ENCODE measurements at places on chromosomes 13 and 19. TPM values are rescaled to one million over a fixed set of nuclear protein-coding genes. Genes with fewer than 3 reads are reported as not detected.

Gene APOC4
- not detected for polyA plus RNA-seq

Gene CYP4F11
- not detected for polyA plus RNA-seq

Gene IGFL1
- not detected for polyA plus RNA-seq

GRCh38 chr13:111021270-111021669, 93.8 kb upstream of the ARHGEF7 start:
- no peak for DNase-seq

DNA sequence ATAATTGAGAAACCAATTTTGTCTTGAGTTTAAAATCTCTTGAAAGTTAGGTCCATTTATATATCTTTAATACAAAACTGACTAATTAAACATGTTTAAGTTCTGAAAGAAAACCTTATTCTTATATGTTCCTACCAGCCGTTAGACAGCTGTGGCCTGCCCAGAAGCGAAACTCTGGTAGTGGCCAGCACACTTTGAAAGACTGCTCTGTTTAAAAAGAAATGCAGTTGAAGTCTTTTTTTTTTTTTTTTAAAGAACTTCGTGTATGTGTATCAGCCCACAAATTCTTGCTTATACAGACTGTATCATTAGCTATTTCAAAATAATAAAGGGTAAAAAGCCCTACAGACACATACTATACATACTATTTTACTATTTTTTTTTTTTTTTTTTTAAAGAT, 34.0 kb downstream of the KCTD4 start:
- DNase-seq, result no peak

DNA sequence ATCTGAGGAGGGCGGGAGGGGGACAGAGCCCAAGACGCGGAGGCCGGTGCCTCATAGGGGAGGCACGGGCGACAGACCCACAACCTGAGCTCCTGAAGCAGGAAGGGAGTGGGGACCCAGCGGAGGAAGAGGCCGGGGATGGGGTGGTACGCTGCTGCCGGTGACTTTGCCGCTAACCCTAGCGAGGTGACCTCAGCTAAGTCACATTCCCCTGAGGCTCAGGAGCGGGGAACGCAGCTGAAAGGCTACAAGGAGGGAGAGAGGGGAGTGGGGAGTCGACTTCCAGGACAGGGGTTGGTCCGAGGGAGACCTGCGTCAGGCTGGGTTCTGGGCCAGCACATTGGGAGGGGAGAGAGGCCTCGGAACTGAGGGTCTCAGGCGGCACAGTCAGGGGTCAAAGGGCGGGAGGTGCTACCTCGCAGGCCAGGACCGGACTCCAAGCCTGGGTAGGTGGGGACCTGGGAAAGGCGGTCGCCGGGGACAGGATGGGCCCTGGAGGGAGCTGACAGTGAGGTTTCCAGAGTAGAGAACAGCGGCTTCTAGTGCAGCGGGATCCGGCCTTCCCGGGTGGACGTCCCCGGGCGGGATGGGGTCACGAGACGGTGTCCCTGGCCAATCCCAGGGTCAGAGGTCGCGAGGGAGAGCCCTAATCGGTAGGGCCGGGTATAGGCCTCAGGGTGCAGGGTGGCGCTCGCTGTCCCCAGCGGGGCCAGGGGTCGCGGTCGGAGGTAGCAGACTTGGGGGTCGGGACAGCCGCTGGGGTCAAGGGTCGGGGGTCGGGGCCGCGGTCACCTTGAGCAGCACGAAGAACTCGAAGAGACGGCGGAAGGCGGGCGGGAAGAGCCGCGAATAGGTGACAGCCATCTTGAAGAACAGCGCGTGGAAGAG, 699 bp downstream of the TMEM259 start:
- DNase-seq, result no peak

- DNase-seq, result no peak
Observed at GRCh38 chr19:34236035-34236987, 18.0 kb upstream of the GARRE1 start.

- DNase-seq, result peak; percentile 66
Observed at GRCh38 chr13:77139306-77139705, 112.3 kb upstream of the FBXL3 start.

DNA sequence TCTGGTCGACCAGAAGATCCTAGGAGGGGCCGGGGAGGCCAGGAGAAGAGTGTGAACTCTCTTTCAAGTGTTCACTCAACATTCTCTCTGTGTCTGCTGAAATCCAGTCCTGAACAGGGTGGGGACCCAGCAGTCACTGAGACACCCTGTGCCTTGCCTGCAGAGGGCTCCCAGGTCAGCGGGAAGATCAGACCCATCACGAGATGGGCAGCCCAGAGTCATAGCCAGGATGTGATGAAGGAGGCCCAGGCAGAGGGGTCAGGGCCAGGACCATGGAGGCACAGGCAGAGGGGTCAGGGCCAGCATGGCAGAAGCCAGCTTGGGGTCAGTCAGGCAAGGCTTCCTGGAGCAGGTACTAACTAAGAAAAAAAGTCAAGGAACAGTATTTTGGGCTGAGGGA, 9.4 kb downstream of the NUMBL start:
- DNase-seq, result no peak

DNA sequence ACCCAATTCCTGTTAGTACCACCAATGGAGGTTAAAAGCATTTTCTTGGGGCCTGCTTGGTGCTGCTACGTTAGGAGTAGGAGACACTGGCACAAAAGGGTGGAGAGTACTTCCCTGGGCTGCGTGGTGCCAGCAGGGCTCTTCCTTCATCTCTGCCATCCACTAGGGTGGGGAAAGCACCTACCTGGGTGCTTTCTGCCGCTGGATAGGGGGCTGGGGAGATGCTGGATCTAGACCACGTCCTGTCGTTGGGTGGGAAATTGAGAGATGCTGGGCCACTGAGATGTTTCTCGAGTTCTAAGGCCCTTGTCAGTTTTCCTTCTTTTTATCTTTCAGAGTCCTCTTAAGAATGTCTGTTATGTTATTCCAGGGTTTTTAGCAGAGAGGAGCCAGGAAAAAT, 6.7 kb upstream of the FCGBP start:
- DNase-seq, result no peak

GRCh38 chr13:111116856-111117255, 1.7 kb downstream of the ARHGEF7 start:
- DNase-seq, result peak; percentile 63

- DNase-seq, result no peak
Observed at GRCh38 chr13:85186356-85187045, 612.7 kb downstream of the SLITRK6 start.

- DNase-seq, result no peak
Observed at GRCh38 chr13:71727042-71727441, 140.0 kb downstream of the DACH1 start.

- no peak for DNase-seq
Observed at GRCh38 chr19:57443121-57443696, 8.1 kb downstream of the ZNF749 start.

All from muscle of leg (tissue), 16 donors.